ENCODE measurements at places on chromosomes 1 and 21.

DNA sequence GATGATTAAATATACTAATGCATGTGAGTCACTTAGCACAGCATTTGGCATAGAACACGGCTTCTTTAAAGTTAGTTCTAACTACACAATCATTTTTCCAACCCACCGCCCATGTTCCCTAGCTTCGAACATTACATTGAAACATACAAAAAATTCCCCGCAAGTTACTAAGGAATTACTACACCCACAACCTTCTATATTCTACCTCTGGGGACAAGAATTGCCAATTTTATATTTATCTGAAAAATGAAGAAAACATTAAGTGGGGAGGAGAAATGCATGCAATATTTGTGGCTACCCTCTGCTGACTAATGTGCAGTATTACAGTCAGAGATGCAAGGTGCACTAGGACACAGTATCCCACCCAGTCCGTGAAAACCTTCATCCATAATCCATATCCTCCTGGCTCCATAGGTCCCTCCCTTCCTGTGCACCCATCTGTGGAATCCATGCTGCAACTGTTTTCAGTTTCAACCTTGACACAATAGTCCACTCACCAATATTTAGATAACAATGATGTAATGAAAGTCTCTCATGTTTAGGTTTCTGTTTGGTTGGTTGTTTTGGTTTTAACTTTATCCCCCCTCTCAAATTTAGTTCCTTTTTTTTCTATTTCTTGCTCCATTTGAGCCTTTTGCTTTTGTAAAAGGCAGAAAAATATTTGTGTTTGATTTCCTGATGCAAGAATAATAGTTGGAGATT is 31.6 kb downstream of the RGS5 start:
- no peak for DNase-seq

DNA sequence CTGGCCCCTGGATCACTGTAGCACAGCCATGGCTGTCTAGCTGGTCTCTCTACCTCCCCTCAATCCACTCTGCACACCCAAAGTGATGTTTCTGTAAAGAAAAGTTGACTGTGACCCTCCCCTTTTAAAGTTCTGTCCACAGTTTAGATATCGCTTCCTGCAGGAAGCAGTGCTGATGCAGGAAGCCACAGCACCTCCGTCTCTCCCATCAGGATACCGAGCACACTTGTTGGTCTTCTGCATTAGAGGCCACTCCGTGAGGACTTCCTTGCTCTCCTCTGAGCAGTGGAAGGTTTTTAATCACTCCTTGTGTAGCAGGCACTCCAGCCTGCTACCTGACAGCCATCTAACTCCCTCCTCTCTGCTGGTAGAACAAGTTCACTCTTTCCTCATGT is 69.5 kb downstream of the GADD45A start:
- no peak for DNase-seq

GRCh38 chr21:32499249-32500055 is 85.9 kb downstream of the TCP10L start:
- no peak for DNase-seq

- no peak for DNase-seq
Observed at GRCh38 chr1:175794586-175794985, 51.2 kb upstream of the TNR start.

DNA sequence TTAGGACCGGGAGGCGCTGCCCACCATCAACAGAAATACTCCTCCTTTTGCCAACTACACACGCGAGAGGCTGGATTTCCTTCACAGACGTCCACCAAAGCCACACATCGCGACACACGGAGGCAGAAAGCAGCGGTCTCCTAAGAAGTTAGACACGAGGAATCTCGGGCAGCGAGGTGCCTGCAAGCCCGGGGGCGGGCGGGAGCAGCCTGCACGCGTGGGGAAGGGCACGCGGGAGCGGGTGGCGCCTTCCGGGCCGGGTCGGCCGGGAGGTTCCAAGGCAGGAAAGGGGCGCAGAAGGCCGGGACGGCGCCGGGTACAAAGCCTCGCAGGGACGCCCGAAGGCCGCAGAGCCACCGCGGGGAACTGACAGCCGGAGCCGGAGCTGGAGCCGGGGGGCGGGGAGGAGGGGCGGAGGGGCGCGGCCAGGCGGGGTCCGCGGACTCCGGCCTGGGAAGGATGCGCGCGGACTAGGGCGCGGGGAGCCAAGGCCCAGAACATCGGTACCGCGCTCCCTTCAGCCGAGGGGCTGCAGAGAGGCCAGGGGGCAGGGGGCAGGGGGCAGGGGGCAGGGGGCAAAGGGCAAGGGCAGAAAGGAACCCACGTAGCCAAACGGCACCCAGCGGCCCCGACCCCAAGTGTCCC is 722 bp downstream of the NPHP4 start:
- DNase-seq = peak; percentile 37

DNA sequence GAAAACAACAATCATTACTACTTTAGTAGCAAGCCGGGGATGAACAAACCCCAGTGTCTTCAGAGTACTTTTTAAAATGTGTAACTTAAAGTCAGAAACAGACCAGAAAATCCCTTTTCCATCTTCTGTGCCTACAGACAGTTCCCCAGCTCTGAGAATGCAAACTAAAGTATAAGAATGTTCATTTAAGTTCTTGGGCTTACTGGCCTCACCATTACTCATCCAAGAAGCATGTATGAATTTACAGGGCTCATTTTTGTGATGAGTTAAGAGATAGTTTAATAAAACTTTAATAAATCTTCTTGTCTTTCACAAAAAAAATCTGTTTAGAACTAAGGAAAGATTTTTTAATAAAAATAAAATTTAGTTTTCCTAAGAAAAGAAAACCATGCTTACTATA is 4.6 kb downstream of the LPGAT1 start:
- no peak for DNase-seq

DNA sequence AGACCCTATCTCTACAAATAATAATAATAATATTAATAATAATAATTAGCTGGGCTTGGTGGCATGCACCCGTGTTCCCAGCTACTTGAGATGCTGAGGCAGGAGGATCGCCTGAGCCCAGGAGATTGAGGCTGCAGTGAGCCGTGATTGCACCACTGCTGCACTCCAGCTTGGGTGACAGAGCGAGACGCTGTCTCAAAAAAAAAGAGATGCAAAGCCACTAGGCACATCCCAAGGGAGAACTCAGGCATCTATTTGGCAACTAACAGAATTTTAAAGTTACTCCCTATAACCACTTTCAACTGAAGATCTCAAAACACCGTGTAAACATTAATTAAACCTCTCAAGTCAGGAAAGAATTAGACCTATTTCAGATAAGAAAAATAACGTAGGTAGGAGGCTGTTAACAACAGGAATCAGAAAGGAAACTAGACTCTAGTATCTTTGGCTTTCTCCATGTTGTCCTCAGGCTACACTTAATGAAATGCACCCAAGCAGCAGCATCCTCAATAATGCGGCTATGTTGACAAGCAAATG is 3.7 kb downstream of the RNF19B start:
- no peak for DNase-seq

- DNase-seq = no peak
Observed at GRCh38 chr1:115291741-115292140, 46.3 kb downstream of the NGF start.

DNA sequence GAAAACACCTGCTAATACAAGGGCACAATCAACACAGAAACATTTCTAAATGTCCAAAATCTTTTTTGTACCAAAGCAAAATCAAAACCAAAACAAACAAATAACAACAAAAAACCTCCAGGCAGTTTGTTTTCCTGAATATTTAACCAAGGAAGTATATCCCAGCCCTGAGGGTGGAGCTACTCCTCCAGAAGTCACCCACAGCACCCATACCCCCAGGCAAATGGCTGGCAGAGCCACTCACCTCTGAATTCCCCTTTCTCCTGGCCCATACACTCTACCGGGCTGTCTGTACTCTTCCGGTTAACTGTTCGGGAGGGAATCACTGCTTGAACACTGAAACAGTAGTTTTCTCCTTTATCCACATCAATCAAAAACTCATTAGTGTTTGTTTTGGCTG is 9.5 kb downstream of the F3 start:
- no peak for DNase-seq

DNA sequence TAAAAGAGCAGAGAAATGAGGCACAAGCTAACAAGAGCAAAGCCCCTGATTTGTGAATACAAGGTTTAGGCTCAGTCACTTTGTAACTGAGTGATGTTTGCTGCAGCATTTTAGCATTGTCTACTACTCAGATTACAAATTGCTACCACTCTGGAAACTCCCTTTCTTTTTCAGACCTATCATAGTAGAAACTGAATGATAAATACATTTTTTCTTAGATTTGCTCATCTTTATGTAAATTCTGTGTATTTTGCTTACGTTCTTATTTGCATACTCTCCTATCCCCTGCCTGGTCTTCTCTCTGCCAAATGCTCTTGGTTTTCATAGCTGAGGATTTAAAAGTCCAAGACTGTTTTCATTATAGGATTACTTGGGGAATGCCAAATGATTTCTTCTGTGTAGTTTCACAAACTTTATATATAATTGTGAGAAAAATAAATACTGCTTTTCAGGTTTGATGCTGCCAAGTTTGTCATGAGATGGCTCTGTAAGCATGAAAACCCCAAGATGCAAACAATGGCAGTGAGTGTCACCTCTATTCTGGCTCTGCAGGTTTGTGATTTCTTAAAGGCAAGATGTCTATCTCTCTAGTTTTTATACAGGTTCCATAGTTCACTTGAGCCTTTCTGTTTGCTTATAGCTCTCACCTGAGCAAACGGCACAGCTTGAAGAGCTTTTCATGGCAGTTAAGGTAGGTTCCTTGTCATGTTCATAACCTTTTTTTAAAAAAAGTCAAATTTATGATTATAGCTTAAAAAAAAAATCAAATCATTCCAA is 24.7 kb downstream of the ZYG11A start:
- DNase-seq = no peak

- no peak for DNase-seq
Observed at GRCh38 chr21:38765056-38765455, 40.7 kb upstream of the ETS2 start.

GRCh38 chr1:62809788-62810187 is 25.9 kb downstream of the ATG4C start:
- no peak for DNase-seq

DNA sequence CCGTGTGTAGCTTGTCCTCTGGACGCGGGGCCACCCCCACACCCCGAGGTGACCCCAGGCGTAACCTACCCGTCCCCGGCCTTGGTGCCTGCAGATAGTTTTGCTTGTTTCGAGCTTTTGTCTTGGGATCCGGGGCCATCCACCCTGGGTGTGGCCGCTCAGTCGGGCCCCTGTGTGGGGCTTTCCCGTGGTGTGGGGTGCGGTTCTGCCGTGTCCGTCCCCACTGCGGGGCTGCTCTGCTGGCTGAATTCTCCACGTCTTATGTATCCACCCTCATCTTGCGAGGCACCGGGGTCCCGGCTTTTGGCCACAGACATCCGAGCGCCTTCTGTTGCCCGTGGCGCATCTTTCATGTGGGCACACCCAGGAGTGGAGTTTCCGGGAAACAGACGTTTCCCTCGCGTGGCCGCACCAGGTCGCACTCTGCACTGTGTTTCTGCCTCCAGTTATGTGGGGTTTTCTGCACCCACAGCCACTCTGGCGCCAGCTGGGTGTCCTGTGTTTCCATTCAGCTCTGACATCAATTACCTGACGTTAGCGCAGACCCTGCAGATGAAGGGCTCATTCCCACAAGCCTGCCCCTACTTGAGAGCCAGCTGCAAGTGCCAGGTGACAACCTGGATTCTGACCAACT is 64.9 kb downstream of the PRKCZ start:
- DNase-seq = no peak
